ENCODE measurements at places on chromosomes 4 and X. TPM values are rescaled to one million over a fixed set of nuclear protein-coding genes. Genes with fewer than 3 reads are reported as not detected.

Gene CT45A8
- not detected for total RNA-seq

Gene FHDC1
- total RNA-seq, result 0.06 TPM

Gene CLDN2
- not detected for total RNA-seq

Gene JADE1
- 22.1 TPM for total RNA-seq

Gene CXCL11
- total RNA-seq, result not detected

Gene SSX1
- not detected for total RNA-seq

Gene GSPT2
- total RNA-seq, result 6.1 TPM

Data from cardiac ventricle fibroblast (primary cell).